ENCODE measurements at places on chromosomes 12 and 14.

GRCh38 chr14:75494896-75495295, 27.4 kb upstream of the BATF start:
- no peak for DNase-seq

DNA sequence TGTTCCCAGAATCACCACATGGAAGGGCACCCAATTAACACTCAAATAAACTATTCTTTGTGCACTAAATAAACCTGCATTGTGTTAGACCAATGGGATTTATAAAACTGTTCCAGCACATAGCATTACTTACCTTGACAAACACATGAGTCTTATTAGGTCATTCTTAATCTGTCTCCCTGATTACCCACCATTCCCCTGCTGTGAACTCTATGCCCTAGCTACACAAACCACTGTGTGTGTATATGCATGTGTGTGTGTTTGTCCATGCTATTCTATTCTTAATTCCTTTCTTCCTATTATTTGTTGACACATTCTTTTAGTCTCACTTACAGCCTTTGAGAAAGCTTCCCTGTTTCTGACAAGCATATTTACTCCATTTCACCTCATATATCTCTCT, 303.6 kb upstream of the GARIN6 start:
- DNase-seq = no peak

GRCh38 chr14:105602799-105603793, 76.7 kb downstream of the TMEM121 start:
- DNase-seq = peak; percentile 45

DNA sequence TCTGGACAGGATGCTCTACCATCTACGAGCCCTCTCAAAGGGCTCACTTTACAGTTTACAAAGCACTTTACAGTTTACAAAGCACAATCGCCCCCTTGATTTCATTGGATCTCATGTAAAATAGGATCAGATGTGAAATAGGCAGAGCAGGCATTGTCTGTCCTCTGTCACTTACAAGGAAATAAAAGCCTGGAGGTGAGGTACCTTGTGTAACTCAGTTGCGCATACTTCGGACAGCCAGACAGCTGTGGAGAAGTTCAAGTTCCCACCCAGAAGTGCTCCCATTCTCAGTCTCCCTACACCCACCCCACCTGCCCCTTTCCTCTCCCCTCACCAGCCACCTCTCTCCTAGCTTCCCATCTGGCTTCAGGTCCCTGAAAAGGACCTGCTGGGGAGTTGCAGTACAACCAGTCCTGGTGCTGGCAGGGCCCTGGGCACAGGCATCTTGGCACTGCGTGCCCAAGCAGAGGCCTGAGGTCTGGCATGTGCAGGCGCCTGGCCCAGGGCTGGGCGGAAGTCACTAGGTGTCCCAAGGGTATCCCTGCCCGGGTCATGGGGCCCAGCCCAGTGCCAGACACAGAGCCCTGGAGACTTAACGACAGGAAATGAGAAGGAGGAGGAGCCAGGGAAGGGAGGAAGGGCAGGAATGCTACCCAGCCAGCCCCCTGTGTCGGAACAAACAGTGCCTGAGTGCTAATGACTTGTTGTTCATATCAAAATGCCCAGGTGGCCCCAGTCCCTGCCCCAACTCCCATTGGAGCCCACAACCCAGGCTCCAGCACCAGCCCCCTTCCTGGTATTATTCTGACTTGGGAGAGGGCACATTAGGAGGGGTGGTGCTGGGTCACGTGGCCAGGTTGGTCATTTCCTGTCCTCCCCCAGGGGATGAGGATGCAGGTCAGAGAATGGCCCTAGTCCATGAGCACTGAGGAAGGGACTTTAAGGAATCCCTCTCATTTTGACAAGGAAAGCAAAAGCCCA, 5.4 kb downstream of the RAPGEF3 start:
- no peak for DNase-seq

- no peak for DNase-seq
Observed at GRCh38 chr14:67485501-67486095, 2.9 kb downstream of the TMEM229B start.

GRCh38 chr12:12542964-12543363, 19.7 kb downstream of the DUSP16 start:
- no peak for DNase-seq

GRCh38 chr12:120651821-120652220, 11.4 kb downstream of the CABP1 start:
- DNase-seq = no peak

Data from HuH-7.5 (cell line).